ENCODE measurements at places on chromosomes 12 and 14. TPM values are rescaled to one million over a fixed set of nuclear protein-coding genes. Genes with fewer than 3 reads are reported as not detected.

The HOXC12 gene
- polyA plus RNA-seq, result not detected

The ABCC9 gene
- polyA plus RNA-seq, result 0.31 TPM

The ISCU gene
- polyA plus RNA-seq, result 186 TPM

The RNASE3 gene
- 2.3 TPM for polyA plus RNA-seq

The MSRB3 gene
- 8.8 TPM for polyA plus RNA-seq

The PLXNC1 gene
- 3.8 TPM for polyA plus RNA-seq

The PPFIBP1 gene
- 9.7 TPM for polyA plus RNA-seq

The IL25 gene
- not detected for polyA plus RNA-seq

The CORO1C gene
- 25.7 TPM for polyA plus RNA-seq

The TAS2R10 gene
- polyA plus RNA-seq, result 4.6 TPM
